Adrenal gland (tissue), 19 donors: ENCODE measurements at places on chromosomes 2 and 18. TPM values are rescaled to one million over a fixed set of nuclear protein-coding genes. Genes with fewer than 3 reads are reported as not detected.

CTNNA2 gene
- 2.4 TPM for total RNA-seq

ANKRD30B gene
- total RNA-seq, result not detected

DSG4 gene
- not detected for total RNA-seq

GRCh38 chr2:196486146-196486545 is 153.4 kb upstream of the CCDC150 start:
- no peak for DNase-seq
- no peak overlapping the region for H3K4me3 ChIP-seq
- no peaks in the 10 kb centered on the region for H3K36me3 ChIP-seq
- H3K27me3 ChIP-seq, result no peaks in the 10 kb centered on the region

DNA sequence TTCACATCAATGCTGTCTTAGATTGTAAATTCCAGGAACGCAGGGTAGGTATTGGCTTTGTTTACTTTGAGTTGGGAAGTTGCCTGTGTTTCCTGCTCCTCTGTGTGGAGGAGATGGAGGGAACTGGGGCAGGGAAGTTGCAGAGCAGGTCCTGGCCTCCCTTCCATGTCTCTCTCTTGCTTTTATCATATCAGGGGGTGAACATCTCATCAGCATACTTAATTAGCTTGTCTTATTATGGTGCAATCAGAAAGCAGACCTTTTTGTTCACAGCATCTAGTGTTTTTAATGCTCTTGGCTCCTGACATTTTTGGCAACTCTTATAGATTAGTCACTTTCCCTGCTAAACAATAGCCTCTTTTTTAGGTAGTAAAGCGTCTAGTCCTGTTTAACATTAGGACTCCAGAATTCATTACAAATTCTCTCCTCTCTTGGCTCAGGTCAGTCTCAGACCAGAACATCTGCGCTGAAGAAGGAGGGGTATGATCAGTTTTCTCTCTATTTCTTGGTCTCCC is 11.5 kb upstream of the DIPK1C start:
- no peak overlapping the region for H3K27ac ChIP-seq
- DNase-seq, result no peak
- H3K36me3 ChIP-seq, result no peaks in the 10 kb centered on the region
- no peak overlapping the region for H3K4me3 ChIP-seq
- no peaks in the 10 kb centered on the region for H3K27me3 ChIP-seq
